ENCODE measurements at places on chromosomes 6 and 20.

- peak; percentile 11 for DNase-seq
Observed at GRCh38 chr6:136962661-136963060, 40.6 kb downstream of the SLC35D3 start.

- DNase-seq: no peak
Observed at GRCh38 chr6:106630366-106630765, 988 bp downstream of the QRSL1 start.

DNA sequence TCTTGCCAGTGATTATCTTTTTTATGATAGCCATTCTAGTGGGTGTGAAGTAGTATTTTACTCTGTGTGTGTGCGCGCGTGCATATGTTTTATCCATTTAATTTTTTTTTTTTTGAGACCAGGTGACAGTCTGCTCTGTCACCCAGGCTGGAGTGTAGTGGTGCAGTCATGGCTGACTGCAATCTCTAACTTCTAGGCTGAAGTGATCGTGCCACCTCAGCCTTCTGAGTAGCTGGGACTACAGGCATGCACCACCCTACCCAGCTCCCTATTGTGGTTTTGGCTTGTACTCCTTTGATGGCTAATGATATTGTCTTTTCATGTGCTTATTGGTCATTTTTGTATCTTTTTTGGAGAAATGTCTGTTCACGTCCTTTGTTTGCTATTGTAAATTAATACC lies 33.3 kb downstream of the ITCH start:
- no peak for DNase-seq

GRCh38 chr20:45098103-45098773 lies 2.7 kb downstream of the KCNS1 start:
- DNase-seq: no peak

DNA sequence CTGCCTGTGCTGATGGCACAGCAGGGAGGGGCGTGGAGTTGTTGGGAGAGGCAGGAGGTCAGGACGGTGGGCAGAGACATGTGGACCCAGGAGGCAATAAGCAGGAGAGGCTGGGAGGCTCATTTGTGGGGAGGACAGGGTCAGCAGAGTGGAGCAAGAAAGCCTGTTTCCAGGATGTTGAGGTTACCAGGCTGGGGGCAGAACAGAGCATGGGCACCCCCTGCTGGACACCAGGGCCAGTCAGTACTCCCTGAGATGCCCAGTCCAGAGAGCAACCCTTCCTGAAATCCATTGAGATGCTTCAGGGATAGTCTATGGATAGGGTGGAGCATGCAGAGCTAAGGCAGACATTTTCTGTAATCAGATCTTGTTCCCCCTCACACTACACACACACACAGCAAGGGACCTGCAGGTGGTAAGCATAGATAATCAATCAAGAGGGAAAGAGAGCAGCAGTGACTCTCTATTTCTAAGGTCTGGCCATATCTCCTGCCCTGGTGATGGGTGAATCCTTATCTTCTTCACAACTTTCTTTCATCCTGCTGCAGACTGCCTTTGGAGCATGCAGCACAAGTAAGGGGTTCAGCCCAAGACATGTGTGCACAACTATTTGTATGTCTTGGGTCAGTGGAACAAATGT lies 41.7 kb downstream of the MOCS1 start:
- DNase-seq: peak; percentile 72

DNA sequence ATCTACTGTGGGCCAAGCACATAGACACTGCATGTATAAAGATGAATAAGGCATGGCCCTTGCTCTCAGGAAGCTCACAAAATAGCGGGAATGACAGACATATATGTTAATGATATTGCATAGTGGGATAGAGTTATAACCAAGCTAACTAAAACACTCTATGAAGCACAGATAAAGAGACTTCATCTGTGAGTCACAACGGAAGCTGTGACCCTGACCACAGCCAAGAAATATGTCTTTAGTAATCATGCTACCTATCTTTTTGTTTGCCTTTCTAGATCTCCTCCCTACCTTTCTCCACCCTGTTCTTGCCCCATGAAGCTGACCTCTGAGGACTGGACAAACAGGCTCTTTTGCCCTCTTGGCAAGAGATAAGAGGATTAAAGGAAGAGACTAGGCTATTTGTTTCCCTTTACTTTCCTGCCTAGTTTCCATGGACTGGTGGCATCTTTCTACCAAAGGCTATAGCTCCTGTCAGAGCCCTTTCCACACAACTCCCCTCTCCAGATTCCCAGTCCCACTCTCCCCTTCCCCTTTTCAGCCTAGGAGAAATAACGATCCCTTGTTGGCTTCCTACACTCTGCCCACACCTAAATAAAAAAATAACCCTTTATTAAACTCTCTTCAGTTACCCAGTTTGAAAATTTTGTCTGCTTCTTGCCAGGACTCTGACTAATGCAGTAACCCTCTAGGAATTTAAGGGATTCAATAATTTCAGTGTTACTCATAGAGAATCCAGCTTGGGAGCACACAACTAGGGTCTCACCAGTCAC lies 504.9 kb upstream of the MARCKS start:
- DNase-seq: peak; percentile 81

DNA sequence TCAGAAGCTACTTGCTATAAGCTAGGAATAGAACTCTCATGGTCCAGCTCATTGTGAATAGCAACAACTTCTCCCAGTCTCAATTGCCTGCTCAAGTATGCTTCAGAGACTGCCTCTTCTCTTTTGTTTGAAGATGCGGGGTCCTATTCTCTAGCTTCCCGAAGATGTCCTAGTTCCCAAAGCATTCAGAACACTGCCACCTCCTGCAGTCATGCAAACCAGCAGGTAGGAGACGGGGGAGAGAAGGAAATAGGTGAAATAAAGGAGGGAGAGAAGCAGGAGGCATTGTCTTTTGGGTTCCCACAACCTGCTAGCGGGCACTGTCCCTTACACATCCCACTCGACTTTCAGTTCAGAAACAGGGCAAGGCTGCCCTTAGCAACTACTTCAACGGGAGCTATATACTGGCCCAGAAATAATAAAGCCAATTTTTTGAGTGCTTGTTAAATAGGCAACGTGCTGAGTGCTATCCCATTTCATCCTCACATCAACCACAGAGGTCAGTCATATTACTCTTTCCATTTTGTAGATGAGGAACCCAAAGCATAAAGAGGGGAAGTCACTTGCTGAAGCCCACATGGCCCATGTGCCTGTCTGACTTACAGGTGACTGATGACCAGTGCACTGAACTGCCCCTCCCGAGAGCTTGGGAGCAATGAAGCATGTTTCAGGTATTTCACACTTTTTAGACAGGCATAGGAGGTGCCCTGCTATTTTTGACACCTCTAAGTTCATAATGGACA lies 61.9 kb upstream of the ATXN1 start:
- no peak for DNase-seq

DNA sequence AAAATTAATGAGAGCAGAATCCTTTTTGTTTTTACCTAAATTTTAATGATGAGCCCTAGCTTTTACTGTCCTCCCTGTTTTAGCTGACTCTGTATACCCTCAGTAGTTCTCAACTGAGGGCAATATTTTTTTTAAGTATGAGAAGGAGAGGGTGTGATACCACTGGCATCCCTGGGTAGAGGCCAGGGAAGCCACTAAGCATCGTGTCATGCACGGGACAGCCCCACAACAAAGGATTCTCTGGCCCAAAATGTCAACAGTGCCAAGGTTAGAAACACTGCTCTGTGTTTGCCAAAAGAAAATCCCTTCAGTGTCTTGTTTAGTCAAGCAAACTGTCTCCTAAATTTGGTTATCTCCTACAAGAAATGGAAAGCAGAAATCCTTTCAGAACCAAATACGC lies 210.4 kb downstream of the KCNQ5 start:
- DNase-seq: peak; percentile 36

- no peak for DNase-seq
Observed at GRCh38 chr6:41359617-41360313, 24.4 kb downstream of the NCR2 start.

DNA sequence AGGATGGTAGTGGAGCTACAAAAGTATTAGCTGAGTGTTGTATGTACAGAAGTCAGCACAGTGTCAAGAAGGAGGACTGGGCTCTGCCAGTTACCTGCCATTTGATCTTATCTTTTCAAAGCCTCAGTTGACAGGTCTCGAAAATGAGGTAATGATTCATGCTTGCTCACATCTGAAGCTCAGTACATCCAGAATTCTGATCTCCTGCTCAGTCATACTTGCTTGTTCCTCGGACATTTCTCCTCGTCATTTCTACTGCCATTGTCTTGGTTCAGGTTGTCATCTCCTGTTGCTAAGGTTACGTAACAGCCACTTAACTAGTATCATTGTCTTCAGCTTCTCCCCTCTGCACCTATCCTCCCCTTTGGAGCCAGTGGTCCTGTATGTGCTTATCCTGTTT lies 89.5 kb downstream of the SLX4IP start:
- DNase-seq: no peak

DNA sequence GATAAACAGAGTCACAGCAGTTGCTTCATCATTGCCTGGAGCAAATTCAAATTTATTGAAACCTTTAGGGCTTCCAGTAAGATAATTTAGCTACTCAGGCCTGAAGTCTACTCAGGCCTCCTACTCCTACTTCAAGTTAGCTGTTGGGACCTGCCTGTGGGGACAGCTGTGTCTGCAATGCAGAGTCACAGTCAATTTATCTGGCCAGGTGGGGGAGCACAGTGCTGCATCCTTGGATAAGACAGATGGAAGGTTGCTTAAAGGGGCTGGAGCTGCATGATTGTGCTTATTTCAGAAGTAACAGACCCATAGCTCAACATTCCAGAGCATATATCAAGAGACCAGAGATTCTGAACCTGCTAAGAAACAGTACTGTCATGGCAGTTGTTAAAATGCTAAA lies 932.1 kb downstream of the QKI start:
- DNase-seq: no peak

DNA sequence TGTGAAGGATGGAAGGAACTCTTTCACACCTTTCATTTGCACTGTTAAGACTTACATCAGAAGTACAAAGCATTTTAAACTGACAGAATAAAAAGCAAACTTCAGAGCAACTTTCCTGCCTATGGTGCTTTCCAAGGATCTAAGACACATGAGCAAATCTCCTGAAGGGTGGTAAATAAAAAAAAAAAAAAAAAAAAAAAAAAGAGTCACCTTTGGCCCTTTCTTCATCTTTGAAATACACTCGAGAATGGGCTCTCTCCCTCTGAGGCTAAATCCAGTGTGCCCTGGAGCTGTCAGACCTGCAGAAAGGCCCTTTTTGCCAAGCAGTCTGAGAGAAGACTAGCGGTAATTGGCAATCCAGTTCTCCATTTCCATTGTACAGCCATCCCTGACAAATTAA lies 1113.8 kb upstream of the FLRT3 start:
- no peak for DNase-seq

DNA sequence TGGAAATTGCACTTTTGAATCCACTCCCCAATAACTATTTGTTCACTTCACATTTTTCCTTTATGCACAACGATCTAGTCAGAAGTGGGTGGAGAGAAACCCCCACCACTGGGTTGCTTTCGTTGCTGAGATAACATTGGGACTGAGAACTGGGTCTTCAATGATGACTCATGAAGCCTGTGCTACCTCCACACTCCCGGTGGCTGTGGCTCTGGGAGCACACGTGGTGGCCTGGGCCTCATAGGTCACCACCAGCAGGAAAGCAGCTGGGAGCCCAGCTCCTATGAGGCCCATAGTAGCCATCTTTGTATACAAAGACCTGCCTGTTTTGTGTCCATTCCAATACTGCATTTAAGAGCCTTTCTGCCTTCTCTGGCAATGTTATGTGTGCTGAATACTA lies 178.0 kb upstream of the SASH1 start:
- DNase-seq: no peak

- DNase-seq: no peak
Observed at GRCh38 chr6:3370361-3371221, 86.3 kb downstream of the SLC22A23 start.

DNA sequence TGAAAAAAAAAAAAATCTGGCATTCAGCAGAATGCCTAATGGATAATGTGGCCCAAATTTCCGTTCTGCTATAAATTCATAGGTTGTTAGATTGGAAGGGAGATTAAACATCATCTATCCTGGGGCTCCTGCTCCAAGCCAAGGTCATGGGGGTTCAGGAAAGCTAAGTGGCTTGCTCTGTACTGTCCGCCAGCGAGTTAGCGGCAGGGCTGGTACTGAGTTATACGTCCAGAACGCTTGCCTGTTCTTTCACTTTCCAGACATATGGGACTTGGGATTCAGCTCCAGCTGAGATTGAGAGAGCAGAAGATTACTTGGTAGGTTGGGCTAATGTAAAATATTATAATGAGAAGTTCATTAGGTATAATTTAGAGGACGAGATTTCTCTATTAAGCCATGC lies 858 bp downstream of the RWDD1 start:
- DNase-seq: peak; percentile 71

- peak; percentile 54 for DNase-seq
Observed at GRCh38 chr6:80618953-80619352, 512.5 kb downstream of the BCKDHB start.

GRCh38 chr6:17865243-17865642 lies 122.2 kb downstream of the KIF13A start:
- DNase-seq: no peak
